ENCODE measurements at places on chromosomes 3 and 15. TPM values are rescaled to one million over a fixed set of nuclear protein-coding genes. Genes with fewer than 3 reads are reported as not detected.

Gene NR2E3
- total RNA-seq: not detected

Gene C3orf85
- not detected for total RNA-seq

Gene NCKIPSD
- total RNA-seq: 17.1 TPM

Gene RGMA
- total RNA-seq: 2.9 TPM

Data from articular chondrocyte of knee joint (primary cell).